Breast epithelium (tissue), 4 donors: ENCODE measurements at places on chromosomes 1 and 21. TPM values are rescaled to one million over a fixed set of nuclear protein-coding genes. Genes with fewer than 3 reads are reported as not detected.
A peak's percentile ranks its signal among the peaks of the same experiment; 100 is the strongest.

The BRINP3 gene
- not detected for total RNA-seq

The LIN28A gene
- not detected for total RNA-seq

GRCh38 chr1:248404024-248404423 is 1.2 kb downstream of the OR2T1 start:
- H3K4me3 ChIP-seq: no peak overlapping the region
- H3K27me3 ChIP-seq: no peaks in the 10 kb centered on the region
- no peaks in the 10 kb centered on the region for H3K36me3 ChIP-seq
- H3K27ac ChIP-seq: no peak overlapping the region
- no peaks in the 10 kb centered on the region for H3K4me1 ChIP-seq

GRCh38 chr1:244214009-244214967 is 163.2 kb downstream of the ZBTB18 start:
- H3K4me1 ChIP-seq: no peaks in the 10 kb centered on the region
- no peak for DNase-seq
- H3K27ac ChIP-seq: peak overlapping the region; percentile 84
- H3K4me3 ChIP-seq: no peak overlapping the region
- H3K27me3 ChIP-seq: no peaks in the 10 kb centered on the region

DNA sequence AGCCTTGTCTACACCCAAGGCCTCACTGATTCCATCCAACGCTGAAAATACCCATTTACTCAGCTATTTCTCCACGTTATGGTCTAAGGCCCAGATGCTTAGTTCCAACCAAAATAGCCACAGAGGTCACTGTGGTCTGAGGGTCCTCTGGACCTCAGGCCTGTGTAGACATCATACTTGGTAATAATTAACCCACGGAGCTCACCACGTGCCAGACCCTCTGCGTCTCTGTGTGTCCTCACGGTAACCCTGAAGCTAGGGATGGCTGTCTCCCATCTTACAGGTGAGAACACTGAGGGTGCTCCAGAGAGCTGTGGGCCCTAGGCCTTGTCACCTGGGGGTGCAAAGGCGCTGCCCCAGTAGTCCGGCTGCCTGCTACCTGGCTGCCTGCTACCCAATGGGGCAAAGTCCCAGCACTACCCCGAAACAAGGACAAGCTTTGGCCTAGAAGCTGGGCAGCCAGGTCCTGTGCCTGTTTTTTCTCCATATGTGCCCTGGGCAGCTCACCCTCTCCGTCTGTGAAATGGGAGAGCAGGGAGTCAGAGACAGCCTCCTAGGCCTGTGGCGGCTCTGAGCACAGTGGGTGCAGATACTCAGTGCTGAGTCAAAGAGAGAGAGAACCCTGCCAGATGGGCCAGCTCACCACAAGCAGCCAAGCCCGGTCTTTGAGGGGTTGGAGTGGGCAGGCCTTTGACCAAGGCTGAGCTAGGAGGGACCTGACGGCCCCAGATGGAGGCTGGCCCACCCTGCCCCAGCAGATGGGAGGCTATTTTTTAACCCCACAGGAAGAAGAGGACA is 17.0 kb upstream of the RUNX3 start:
- no peaks in the 10 kb centered on the region for H3K4me1 ChIP-seq
- H3K4me3 ChIP-seq: no peak overlapping the region
- H3K27ac ChIP-seq: no peak overlapping the region
- H3K27me3 ChIP-seq: no peaks in the 10 kb centered on the region
- H3K36me3 ChIP-seq: no peaks in the 10 kb centered on the region
- DNase-seq: no peak

- DNase-seq: no peak
- H3K36me3 ChIP-seq: no peaks in the 10 kb centered on the region
- no peaks in the 10 kb centered on the region for H3K27me3 ChIP-seq
- H3K4me3 ChIP-seq: no peak overlapping the region
Observed at GRCh38 chr1:71166178-71167173, 85.6 kb upstream of the ZRANB2 start.
